ENCODE measurements at places on chromosomes 7 and 10.

- DNase-seq = no peak
Measured at GRCh38 chr7:79461660-79462059, 8.2 kb upstream of the MAGI2 start.

GRCh38 chr10:110694820-110695538, 50.8 kb downstream of the RBM20 start:
- DNase-seq = no peak

DNA sequence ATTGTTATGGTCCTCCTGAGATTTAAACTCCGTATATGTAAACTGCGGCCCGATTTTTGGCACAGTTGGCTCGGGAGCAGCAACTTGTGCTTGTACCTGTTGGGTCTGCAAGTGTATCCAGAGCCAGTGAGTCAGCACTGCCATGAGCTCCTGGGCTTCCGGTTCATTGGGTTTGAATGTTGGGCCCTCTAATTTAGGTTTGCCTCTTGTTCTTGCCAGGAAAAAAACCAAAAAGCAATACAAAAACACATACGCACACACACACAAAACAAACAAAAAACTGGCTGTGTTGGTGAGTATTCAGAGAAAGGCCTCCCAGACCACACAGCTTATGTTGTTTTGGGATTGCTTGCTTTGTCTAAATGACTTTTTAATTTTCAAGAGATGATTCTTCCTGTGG, 26.3 kb downstream of the SND1 start:
- no peak for DNase-seq

GRCh38 chr7:10804770-10805169, 168.9 kb upstream of the PHF14 start:
- DNase-seq = no peak

DNA sequence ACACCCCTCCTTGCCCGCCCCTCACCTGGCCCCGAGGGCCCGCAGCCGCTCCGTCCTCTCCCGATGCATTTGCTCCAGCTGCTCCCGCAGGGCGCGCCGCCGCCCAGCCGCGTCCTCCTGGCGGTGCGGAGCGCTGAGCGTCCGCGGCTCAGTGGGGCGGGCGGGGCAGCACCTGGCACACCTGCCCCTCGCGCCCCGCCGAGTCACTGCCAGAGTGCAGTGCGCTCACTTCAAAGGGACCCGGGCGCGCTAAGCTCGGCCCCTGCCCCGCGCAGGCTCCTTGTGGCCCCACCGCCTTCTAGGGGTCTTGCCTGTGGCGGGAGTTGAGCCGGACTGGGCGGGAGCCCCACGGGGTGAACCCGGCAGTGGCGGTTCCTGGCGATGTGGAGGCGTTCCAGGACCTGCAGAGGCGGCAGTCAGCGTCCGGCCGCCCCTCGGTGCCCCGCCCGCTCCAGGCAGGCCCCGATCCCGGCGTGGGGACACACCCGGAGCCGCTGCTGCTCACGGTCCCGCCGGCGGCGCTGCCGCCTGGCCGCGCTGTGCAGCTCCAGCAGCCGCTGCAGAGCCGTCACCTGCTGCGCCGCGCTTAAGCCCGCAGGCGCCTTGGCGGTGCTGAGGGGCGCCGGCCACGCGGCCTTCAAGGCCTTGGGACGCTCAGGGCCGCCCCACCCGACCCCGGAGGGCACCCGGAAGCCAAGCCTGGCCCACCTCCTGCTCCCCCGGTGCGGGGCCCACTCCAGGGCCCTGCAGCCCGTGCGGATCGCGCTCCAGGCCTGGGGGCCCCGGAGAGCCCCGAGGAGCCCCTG, 6.7 kb downstream of the ATP6V1F start:
- peak; percentile 67 for DNase-seq

DNA sequence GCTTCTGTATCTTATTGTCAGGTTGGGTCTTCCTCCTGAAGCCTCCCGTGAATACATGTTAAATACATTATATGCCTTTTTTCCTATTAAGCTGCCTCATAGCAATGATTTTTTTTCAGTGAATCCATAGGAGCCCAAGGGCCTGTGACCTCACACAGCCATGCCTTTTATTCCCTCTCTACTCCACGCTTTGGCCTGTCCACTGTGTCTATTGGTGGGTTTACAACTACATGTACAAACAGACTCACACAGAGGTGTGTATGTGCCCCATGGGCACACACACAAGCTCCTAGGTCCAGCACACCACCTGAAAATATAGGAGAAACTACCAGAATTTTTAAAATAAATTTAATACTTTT, 560.4 kb downstream of the IPMK start:
- no peak for DNase-seq

DNA sequence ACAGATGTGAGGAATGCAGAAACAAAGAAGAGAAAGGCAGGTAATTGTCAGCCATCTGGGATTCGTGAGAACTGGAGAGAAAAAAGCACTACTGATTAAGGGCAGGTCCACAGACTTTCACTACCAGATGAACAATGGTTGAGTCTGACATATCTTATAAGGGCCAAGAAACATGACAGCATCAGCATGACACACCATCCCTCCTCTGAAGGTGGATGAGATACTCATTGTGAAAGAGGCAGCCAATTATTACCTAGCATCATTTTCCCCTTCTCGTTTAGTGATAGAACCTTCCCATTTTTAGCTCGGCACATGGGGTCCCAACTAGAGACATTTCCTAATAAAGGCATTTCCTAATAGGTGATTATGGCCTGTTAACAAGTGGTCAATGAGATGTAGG, 19.2 kb upstream of the MET start:
- DNase-seq = no peak

DNA sequence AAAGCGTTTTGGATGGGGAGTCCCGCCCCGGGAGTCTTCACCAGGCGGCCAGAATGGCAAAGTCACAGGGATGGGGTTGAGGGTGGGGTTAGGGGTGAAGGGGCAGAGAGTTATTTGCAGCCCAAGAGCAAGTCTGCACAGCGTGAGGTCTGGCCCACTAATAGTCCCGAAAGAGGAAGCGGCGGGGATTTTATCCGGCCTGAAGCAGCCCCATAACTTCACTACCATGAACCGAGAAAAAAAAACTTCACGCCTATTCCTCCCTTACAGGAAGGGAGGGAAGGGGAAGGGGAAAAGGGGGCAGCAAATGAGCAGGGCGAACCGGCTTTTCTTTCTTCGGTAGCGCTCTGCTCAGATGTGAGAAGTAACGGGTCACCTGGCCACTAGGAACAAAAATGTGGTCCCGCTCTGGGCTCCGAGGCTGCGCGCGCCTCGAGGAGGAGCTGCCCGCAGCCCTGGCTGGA, 712 bp downstream of the ITPRIP start:
- no peak for DNase-seq
